ENCODE measurements at places on chromosomes 3 and 15.

DNA sequence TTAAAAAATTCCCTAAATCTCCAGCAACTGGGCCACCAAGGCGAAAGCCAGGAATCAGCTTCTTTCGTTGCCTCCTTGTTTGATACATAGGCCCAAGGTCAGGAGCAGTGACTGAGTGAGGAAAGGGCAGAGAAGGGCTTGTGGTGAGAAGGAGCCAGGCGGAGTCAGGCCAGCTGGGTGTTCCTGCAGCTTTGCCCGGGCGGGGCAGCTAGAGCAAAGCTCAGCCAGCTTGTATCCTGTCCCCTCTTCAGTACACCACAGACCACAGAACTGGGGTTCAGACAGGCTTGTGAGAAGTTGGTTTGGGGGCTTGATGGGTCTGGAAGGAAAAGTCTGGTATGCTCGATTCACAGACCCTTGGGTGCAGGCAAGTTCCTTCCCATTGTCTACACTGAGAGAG is 52.6 kb downstream of the CCK start:
- DNase-seq: no peak

GRCh38 chr3:10957976-10958749 is 34.4 kb upstream of the SLC6A1 start:
- peak; percentile 25 for DNase-seq

GRCh38 chr3:98612587-98612986 is 19.2 kb upstream of the CPOX start:
- DNase-seq: no peak

GRCh38 chr15:92624401-92624991 is 31.1 kb downstream of the FAM174B start:
- peak; percentile 41 for DNase-seq

GRCh38 chr3:58564456-58565160 is 12.6 kb downstream of the FAM107A start:
- DNase-seq: no peak
